ENCODE measurements at places on chromosomes 11 and 22. TPM values are rescaled to one million over a fixed set of nuclear protein-coding genes. Genes with fewer than 3 reads are reported as not detected.
A peak's percentile ranks its signal among the peaks of the same experiment; 100 is the strongest.

DNA sequence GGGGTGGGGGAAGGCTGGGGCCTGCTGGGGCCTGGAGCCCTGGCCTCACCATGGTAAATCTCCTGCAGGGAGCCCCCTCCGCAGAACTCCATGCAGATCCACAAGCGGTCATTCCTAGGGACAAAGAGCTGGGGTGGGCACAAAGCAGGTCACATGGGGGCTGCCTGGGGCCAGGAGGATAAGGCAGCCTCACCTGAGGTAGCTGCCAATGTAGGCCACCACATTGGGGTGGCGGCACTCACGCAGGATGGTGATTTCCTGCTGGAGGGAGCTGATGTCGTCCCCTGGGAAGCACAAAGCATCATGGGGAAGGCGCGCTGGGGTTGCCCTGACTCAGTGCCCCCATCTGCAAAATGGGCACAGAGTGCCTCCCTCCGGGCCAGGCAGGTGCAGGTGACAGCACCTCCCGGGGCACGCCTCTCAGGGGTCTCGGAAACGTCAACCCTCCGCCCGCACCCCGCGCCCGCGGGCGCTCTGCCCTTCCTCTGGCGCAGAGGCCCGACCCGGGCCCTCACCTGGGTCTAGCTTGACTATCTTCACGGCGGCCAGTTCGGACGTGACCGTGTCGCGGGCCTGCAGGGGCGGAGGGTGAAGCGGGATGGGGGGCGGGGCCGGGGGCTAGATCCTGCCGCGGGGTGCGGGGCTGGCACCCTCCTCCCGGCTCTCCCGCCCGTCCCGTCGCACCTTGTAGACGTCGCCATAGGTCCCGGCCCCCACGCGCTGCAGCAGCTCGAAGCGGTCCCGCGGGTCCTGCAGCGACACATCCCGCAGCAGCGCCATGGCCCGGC is 450 bp downstream of the MAP4K2 start:
- H3K4me1 ChIP-seq = peaks cover 31% of the 10 kb centered on the region
- peak overlapping the region; percentile 83 for H3K27ac ChIP-seq

- H3K27ac ChIP-seq = no peak overlapping the region
- peaks cover 31% of the 10 kb centered on the region for H3K4me1 ChIP-seq
- H3K36me3 ChIP-seq = peaks cover 50% of the 10 kb centered on the region
- no peak overlapping the region for H3K4me3 ChIP-seq
- no peaks in the 10 kb centered on the region for H3K27me3 ChIP-seq
- DNase-seq = no peak
Observed at GRCh38 chr11:133930767-133931448, 25.9 kb downstream of the IGSF9B start.

- peaks cover 32% of the 10 kb centered on the region for H3K4me1 ChIP-seq
Observed at GRCh38 chr11:8913961-8914660, 3.1 kb downstream of the AKIP1 start.

DNA sequence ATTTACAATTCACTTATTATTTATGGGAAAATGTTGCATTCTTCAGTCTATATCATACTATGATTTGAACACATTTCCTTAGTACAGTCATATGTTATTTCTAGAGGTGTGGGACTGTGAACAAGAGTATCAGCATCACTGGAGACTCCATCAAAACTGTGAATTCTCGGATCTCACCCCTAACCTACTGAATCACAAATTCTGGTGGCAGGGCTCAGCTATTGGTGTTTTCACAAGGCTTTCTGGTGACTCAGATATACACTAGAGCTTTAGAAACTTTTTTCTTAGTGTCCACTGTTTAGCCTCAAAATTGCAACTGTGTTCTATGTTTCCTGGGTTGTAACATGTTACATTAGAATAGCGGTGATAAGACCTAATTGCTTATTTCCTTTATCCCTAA is 352.9 kb upstream of the DDI1 start:
- peaks cover 2% of the 10 kb centered on the region for H3K4me1 ChIP-seq
- H3K36me3 ChIP-seq = no peaks in the 10 kb centered on the region
- H3K27me3 ChIP-seq = peaks cover 5% of the 10 kb centered on the region
- no peak overlapping the region for H3K4me3 ChIP-seq

- no peak for DNase-seq
- no peaks in the 10 kb centered on the region for H3K4me1 ChIP-seq
- no peaks in the 10 kb centered on the region for H3K36me3 ChIP-seq
- H3K4me3 ChIP-seq = no peak overlapping the region
- H3K27ac ChIP-seq = no peak overlapping the region
Observed at GRCh38 chr11:21007297-21007696, 337.9 kb downstream of the NELL1 start.

- no peak overlapping the region for H3K27ac ChIP-seq
- H3K27me3 ChIP-seq = no peaks in the 10 kb centered on the region
- H3K36me3 ChIP-seq = no peaks in the 10 kb centered on the region
Observed at GRCh38 chr11:61139387-61139786, 21.8 kb downstream of the VPS37C start.

- H3K4me3 ChIP-seq = no peak overlapping the region
- no peak for DNase-seq
- no peak overlapping the region for H3K27ac ChIP-seq
- peaks cover 6% of the 10 kb centered on the region for H3K27me3 ChIP-seq
- no peaks in the 10 kb centered on the region for H3K36me3 ChIP-seq
Observed at GRCh38 chr11:22798901-22799300, 30.7 kb downstream of the SVIP start.

DNA sequence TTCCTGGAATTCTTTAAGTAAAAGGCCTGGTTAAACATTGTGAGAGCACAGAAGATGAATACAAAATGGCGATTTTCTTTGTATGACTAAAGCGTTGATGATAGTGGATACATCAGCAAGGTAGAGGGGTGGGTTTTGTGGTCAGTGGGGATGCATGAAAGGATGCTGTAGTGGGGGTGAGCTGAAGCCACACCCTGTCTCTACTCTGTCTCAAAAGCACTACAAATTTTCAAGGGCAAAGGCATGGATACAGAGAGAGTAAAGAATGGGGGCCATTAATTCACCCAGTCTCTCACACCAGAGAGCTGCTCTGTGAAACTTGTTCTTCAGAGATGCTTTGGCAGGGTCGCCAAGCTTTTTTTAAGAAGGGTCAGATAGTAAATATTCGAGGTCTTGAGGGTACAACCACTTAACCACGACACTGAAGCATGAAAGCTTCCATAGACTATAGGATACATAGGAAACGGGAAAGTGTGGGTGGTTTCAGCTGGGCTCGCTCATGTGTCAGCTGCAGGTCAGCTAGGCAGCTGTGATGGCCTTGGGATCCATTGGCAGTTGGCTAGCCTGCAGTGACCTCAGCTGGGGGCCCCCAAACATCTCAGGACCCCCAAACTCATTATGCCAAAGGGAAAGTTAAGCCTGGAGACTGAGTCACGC is 8.3 kb downstream of the TMEM138 start:
- H3K4me1 ChIP-seq = peaks cover 15% of the 10 kb centered on the region
- no peak overlapping the region for H3K4me3 ChIP-seq

GRCh38 chr11:134001088-134001487 is 44.3 kb upstream of the IGSF9B start:
- H3K4me1 ChIP-seq = no peaks in the 10 kb centered on the region
- H3K4me3 ChIP-seq = no peak overlapping the region
- H3K36me3 ChIP-seq = no peaks in the 10 kb centered on the region
- no peaks in the 10 kb centered on the region for H3K27me3 ChIP-seq

Gene RIMBP3B
- total RNA-seq = 0.29 TPM

Gene GGT5
- total RNA-seq = not detected

Gene OTOG
- not detected for total RNA-seq

Gene CD3D
- total RNA-seq = 325 TPM

Measured in activated CD8-positive, alpha-beta T cell treated with anti-CD3 and anti-CD28 coated beads for 36 hours (primary cell).